ENCODE measurements at places on chromosomes 3 and 15. TPM values are rescaled to one million over a fixed set of nuclear protein-coding genes. Genes with fewer than 3 reads are reported as not detected.

Gene RGMA
- total RNA-seq: 0.47 TPM

Gene B3GNT5
- 0.36 TPM for total RNA-seq

Gene ATP13A5
- not detected for total RNA-seq

Gene GOLGA8T
- total RNA-seq: not detected

Gene DGKG
- 2.6 TPM for total RNA-seq

Gene RASGRP1
- total RNA-seq: not detected

Gene LTK
- not detected for total RNA-seq

Gene CCR4
- not detected for total RNA-seq

Gene ACAN
- total RNA-seq: 0.16 TPM

Gene SERINC4
- total RNA-seq: not detected

Measured in MG63 (cell line).